A549 treated with CpdA at 1 μM for 4 hours (cell line): ENCODE measurements at places on chromosomes 4 and X. TPM values are rescaled to one million over a fixed set of nuclear protein-coding genes. Genes with fewer than 3 reads are reported as not detected.

DOK7 gene
- total RNA-seq = 0.16 to 0.90 TPM (median 0.42 TPM) in 5 replicates

CC2D2A gene
- 10.0 to 14.3 TPM (median 12.9 TPM) in 5 replicates for total RNA-seq

STK32B gene
- total RNA-seq = 20.5 to 23.6 TPM (median 21.6 TPM) in 5 replicates

GPC3 gene
- total RNA-seq = 0.16 TPM in 1 of 5 replicates, not detected in the others

OTC gene
- total RNA-seq = not detected in 5 replicates

IQCM gene
- total RNA-seq = not detected in 5 replicates

DKK2 gene
- not detected in 5 replicates for total RNA-seq

CLGN gene
- 5.0 to 7.0 TPM (median 5.2 TPM) in 5 replicates for total RNA-seq

TCEANC gene
- total RNA-seq = 0.63 to 0.82 TPM (median 0.80 TPM) in 5 replicates

ADGRA3 gene
- total RNA-seq = 19.4 to 26.9 TPM (median 25.1 TPM) in 5 replicates

MTNR1A gene
- 0.23 to 0.51 TPM (median 0.35 TPM) in 5 replicates for total RNA-seq

TLR3 gene
- 0.26 to 0.54 TPM (median 0.37 TPM) in 5 replicates for total RNA-seq
